ENCODE measurements at places on chromosomes 5 and 9. TPM values are rescaled to one million over a fixed set of nuclear protein-coding genes. Genes with fewer than 3 reads are reported as not detected.

GRCh38 chr5:16784843-16785791, 151.0 kb downstream of the MYO10 start:
- peaks cover 21% of the 10 kb centered on the region for H3K4me1 ChIP-seq
- peak; percentile 82 for DNase-seq
- H3K4me3 ChIP-seq, result no peak overlapping the region
- H3K27me3 ChIP-seq, result no peaks in the 10 kb centered on the region

GRCh38 chr5:28766565-28767158, 1728.3 kb upstream of the CDH9 start:
- H3K27me3 ChIP-seq, result no peaks in the 10 kb centered on the region
- H3K36me3 ChIP-seq, result no peaks in the 10 kb centered on the region
- H3K4me1 ChIP-seq, result no peaks in the 10 kb centered on the region
- H3K27ac ChIP-seq, result no peak overlapping the region
- DNase-seq, result no peak

GRCh38 chr5:157599565-157599964, 24.0 kb upstream of the ADAM19 start:
- H3K27me3 ChIP-seq, result no peaks in the 10 kb centered on the region
- H3K4me1 ChIP-seq, result peaks cover 21% of the 10 kb centered on the region
- H3K27ac ChIP-seq, result no peak overlapping the region

- no peak overlapping the region for H3K4me3 ChIP-seq
- no peak overlapping the region for H3K27ac ChIP-seq
- no peaks in the 10 kb centered on the region for H3K4me1 ChIP-seq
- no peaks in the 10 kb centered on the region for H3K27me3 ChIP-seq
- DNase-seq, result no peak
- no peaks in the 10 kb centered on the region for H3K36me3 ChIP-seq
Measured at GRCh38 chr5:160833806-160834205, 18.2 kb downstream of the ATP10B start.

DNA sequence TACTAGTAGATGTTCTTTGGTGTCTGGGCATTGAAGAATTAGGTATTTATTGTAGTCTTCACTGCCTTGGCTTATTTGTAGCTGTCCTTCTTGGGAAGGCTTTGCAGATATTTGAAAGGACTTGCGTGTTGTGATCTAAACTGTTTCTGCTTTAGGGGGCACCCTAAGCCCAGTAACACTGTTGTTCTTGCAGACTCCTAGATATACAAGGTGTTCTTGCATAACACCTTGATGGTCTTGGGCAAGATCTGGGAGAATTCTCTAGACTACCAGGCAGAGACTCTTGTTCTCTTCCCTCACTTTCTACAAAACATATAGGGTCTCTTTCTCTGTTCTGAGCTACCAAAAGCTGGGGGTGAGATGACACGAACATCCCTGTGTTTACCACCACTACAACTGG, 179.1 kb downstream of the FAM170A start:
- H3K4me3 ChIP-seq, result no peak overlapping the region
- H3K27ac ChIP-seq, result no peak overlapping the region

GRCh38 chr9:109316207-109316640, 4.6 kb downstream of the EPB41L4B start:
- H3K4me1 ChIP-seq, result peaks cover 27% of the 10 kb centered on the region
- H3K4me3 ChIP-seq, result no peak overlapping the region
- H3K27ac ChIP-seq, result no peak overlapping the region
- peak; percentile 95 for DNase-seq
- no peaks in the 10 kb centered on the region for H3K36me3 ChIP-seq

DNA sequence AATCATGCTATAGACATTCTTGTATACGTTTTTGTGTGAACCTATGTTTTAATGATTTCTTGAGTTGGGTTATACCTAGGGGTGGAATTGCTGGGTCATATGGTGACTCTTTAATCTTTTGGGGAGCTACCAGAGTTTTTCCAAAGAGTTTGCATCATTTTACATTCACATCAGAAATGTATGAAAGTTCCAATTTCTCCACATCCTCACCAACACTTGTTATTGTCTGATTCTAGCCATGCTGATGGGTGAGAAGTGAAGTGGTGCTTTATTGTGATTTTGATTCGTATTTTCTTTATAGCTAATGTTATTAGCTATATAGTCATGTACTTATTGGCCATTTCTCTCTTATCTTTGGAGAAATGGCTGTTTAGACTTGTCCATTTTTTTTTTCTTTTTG, 18.1 kb downstream of the OCLN start:
- H3K4me1 ChIP-seq, result peaks cover 13% of the 10 kb centered on the region
- no peaks in the 10 kb centered on the region for H3K27me3 ChIP-seq
- no peak overlapping the region for H3K27ac ChIP-seq

DNA sequence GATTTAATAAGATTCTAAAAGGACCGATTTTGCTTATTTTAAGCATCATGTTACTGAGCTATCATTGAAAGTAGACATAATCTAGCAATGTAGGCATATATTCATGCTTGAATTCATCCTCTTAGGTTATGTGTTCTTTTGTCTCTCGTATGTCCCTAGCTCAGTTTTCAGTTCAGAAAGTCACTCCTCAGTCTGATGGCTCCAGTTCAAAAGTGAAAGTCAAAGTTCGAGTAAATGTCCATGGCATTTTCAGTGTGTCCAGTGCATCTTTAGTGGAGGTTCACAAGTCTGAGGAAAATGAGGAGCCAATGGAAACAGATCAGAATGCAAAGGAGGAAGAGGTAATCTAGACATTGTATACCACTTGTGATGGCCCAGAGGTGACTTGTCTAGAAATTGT, 39.2 kb downstream of the HSPA4 start:
- no peaks in the 10 kb centered on the region for H3K4me1 ChIP-seq
- no peak for DNase-seq
- H3K36me3 ChIP-seq, result peaks cover 74% of the 10 kb centered on the region
- H3K4me3 ChIP-seq, result no peak overlapping the region

DNA sequence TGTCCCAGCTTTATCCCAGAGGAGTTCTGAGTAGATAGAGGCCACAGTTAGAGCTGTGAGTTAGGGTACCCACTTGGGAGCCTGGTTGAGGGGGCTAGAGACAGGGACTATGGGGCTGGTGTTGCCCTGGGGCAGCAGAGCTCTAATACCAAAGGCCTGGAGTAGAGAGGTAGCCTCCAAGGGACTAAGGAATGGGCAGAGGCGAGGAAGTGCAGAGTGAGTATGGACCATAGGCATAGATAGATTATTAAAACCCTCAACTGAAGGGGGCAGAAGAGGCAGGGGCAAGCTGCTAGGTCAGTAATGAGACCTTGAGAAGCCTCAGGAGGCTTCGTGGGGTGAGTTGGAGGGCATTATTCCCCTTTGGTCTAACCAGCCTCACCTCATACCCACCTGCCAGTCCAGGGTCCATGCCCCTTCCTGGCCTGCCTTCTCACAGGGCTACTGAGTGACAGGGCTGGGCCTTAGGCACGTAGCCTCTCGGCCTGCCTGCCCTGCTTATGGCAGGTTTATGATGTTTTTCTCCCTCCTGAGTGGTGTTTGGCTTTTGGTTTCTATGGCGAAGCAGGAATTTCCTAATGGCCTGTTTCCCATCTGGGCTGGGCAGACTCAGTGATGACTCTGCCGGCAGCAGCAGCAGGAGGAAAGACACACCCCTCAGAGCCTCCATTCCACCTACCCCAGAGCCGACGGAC, 8.0 kb downstream of the PDLIM4 start:
- peaks cover 69% of the 10 kb centered on the region for H3K4me1 ChIP-seq
- peaks cover 77% of the 10 kb centered on the region for H3K36me3 ChIP-seq
- no peaks in the 10 kb centered on the region for H3K27me3 ChIP-seq
- peak overlapping the region; percentile 98 for H3K27ac ChIP-seq

- DNase-seq, result peak; percentile 36
- peaks cover 3% of the 10 kb centered on the region for H3K4me1 ChIP-seq
- no peaks in the 10 kb centered on the region for H3K36me3 ChIP-seq
- H3K4me3 ChIP-seq, result no peak overlapping the region
Measured at GRCh38 chr5:54159153-54159892, 151.1 kb downstream of the ARL15 start.

DNA sequence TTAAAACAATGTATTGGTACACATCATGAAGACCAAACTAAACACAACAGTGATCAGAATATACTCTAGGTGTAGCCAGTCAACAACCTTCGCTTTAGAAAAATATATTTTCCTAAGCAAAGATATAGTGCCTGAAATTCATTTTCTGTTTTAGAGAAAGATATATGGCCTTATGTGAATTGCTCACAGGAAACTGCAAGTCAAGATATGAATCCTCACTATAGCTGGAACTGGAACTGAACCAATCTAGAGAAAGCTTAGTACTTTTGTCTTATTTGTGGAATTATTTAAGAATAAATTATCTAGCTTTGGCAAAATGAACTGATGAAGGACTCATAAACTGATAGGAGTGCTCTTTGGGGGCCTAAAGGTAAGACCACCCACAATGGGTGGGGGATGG, 27.3 kb downstream of the GZMK start:
- no peaks in the 10 kb centered on the region for H3K36me3 ChIP-seq
- H3K4me1 ChIP-seq, result no peaks in the 10 kb centered on the region
- H3K27me3 ChIP-seq, result no peaks in the 10 kb centered on the region
- H3K4me3 ChIP-seq, result no peak overlapping the region
- DNase-seq, result no peak

DNA sequence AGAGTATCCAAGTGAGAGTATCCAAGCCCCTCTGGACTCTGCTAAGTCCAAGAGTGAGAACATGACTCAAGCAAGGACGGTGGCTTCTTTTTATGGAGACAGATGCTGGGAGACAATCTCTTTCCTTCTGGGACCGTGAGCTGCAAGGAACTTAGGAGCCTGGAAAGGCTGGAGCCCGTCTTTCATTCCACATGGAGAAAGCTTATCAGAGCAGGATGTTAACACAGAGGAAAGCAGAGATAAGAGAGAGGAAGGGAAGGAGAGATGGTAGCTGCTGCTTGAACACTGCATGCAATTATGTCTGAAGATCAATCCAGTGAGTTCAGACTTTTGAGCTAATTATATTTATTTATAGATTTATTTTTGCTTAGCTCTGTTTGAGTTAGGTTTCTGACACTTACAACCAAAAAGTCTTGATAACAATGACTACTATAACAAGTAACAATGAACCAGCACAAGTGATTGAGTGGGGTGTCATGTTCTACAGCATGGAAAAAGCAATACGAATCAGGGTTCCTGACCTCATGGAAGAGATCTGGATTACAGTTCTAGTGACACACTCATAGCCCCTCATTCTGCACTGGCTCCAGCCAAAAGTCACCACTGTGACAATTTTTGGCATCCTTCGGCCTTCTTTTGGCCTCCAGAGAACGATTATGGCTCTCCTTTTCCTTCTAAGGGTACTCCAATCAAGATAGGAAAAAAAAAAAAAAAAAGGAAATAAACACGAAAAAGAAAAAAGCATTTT, 71.5 kb downstream of the PRLR start:
- H3K36me3 ChIP-seq, result no peaks in the 10 kb centered on the region
- peak; percentile 37 for DNase-seq
- no peaks in the 10 kb centered on the region for H3K4me1 ChIP-seq
- no peak overlapping the region for H3K4me3 ChIP-seq

GRCh38 chr9:105098370-105098769, 146.1 kb upstream of the SLC44A1 start:
- H3K36me3 ChIP-seq, result no peaks in the 10 kb centered on the region
- no peak for DNase-seq
- H3K4me1 ChIP-seq, result no peaks in the 10 kb centered on the region
- H3K27ac ChIP-seq, result no peak overlapping the region
- H3K27me3 ChIP-seq, result no peaks in the 10 kb centered on the region
- H3K4me3 ChIP-seq, result no peak overlapping the region

DNA sequence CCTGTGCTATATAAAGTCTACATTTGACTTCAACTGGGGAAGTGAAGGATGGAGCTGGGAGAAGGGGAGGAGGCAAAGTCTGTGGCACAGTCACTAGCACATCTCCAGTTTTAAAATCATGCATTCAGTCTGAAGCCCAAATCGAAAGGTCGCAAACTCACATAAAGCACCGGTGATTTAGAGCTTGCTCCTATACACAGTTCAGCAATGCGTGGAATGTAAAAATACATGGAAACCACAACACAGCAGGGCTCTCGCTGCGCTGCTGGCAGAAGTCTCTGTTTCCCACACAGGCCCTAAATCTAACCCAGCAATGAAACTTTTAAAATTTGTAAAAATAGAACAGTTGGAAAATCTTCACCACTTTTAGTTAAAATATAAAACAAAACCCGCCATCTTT, 68.2 kb downstream of the EBF1 start:
- H3K4me3 ChIP-seq, result peak overlapping the region; percentile 34
- H3K4me1 ChIP-seq, result peaks cover 44% of the 10 kb centered on the region
- DNase-seq, result no peak
- no peaks in the 10 kb centered on the region for H3K27me3 ChIP-seq

DNA sequence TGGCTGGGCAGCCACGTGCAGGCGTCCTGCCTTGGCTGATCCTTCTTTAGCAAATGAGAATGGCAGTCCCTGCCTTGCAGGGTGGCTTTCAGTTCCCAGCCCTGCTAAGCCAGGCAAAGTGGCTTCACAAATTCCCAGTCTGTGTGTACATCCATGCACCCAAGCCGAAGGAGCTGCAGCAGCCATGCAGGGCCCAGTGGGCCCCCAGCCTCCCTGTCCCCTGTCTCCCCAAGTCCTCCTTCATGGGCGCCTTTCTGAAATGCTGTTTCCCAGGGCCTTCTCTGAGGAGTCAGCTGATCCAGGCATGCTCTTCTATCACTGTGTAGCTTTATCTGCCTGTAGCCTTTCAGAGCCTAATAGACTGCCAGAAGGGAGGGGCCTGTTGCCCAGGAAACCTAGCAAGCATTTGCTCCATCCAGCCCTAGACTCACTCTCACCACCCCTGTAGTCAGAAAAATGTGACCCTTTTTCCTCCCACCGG, 47.4 kb upstream of the SHC3 start:
- no peaks in the 10 kb centered on the region for H3K4me1 ChIP-seq
- no peak overlapping the region for H3K4me3 ChIP-seq
- no peak for DNase-seq
- H3K27me3 ChIP-seq, result no peaks in the 10 kb centered on the region

- H3K4me1 ChIP-seq, result peaks cover 55% of the 10 kb centered on the region
- peak overlapping the region; percentile 95 for H3K27ac ChIP-seq
- H3K27me3 ChIP-seq, result no peaks in the 10 kb centered on the region
- no peaks in the 10 kb centered on the region for H3K36me3 ChIP-seq
- peak overlapping the region; percentile 91 for H3K4me3 ChIP-seq
- DNase-seq, result peak; percentile 93
Measured at GRCh38 chr9:33165263-33166151, 1.6 kb downstream of the B4GALT1 start.

GRCh38 chr5:174723979-174724483, 351 bp upstream of the MSX2 start:
- peak; percentile 86 for DNase-seq
- no peaks in the 10 kb centered on the region for H3K36me3 ChIP-seq
- peak overlapping the region; percentile 67 for H3K4me3 ChIP-seq

The SCGB3A2 gene
- not detected for total RNA-seq

The CNOT8 gene
- total RNA-seq, result 48.6 TPM

The THBS4 gene
- total RNA-seq, result 0.29 TPM

The ZDHHC11B gene
- total RNA-seq, result not detected

The CCDC183 gene
- not detected for total RNA-seq

The CDKN2B gene
- total RNA-seq, result 50.7 TPM

The KCNN2 gene
- total RNA-seq, result not detected

The SPEF2 gene
- 12.7 TPM for total RNA-seq

The ZBED3 gene
- total RNA-seq, result 4.7 TPM

The NUTM2G gene
- total RNA-seq, result not detected

The FXN gene
- 2.2 TPM for total RNA-seq

Data from osteoblast (primary cell).